Activated CD4-positive, alpha-beta T cell treated with anti-CD3 and anti-CD28 coated beads for 1 hour (primary cell): ENCODE measurements at places on chromosomes 3 and 15.

GRCh38 chr3:157082305-157082982 lies 77.5 kb downstream of the CCNL1 start:
- DNase-seq, result no peak

DNA sequence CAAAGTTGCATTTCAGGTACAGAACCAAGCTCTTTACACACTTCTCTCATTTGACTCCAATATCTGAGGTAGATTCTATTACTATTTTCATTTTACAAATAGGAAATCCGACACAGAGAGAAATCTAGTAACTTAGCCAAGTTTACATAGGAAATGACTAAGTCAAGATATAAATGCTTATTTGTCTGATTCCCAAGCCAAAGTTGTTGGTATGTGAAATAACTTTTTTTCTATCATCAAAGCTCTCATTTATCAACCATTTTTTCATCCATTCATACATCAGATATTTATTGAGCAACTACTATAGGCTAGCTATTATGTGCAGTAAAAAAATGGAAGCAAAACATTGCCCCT lies 89.2 kb upstream of the MITF start:
- no peak for DNase-seq

DNA sequence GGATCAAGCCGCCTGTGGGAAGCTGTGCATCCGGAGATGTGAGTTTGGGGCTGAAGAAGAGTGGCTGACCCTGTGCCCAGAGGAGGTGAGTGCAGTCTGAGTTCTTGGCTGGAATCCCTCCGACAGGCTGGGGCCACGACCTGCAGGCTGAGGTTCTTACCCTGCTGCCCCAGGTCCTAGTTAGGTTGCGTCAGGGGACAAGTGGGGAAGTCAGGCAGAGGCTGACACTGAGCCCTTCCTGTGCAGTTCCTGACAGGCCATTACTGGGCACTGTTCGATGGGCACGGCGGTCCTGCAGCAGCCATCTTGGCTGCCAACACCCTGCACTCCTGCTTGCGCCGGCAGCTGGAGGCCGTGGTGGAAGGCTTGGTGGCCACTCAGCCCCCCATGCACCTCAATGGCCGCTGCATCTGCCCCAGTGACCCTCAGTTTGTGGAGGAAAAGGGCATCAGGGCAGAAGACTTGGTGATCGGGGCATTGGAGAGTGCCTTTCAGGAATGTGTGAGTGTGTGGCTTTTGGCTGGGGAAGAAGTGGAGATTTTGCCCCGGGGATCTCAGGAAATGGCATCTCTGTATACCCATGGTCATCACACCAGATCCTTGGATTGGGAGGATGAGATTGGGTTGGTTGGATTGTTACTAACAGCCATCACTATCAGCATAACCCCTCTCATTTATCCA lies 1.3 kb downstream of the PPM1M start:
- peak; percentile 8 for DNase-seq

- DNase-seq, result no peak
Measured at GRCh38 chr15:48112242-48112641, 8.5 kb upstream of the SLC24A5 start.

DNA sequence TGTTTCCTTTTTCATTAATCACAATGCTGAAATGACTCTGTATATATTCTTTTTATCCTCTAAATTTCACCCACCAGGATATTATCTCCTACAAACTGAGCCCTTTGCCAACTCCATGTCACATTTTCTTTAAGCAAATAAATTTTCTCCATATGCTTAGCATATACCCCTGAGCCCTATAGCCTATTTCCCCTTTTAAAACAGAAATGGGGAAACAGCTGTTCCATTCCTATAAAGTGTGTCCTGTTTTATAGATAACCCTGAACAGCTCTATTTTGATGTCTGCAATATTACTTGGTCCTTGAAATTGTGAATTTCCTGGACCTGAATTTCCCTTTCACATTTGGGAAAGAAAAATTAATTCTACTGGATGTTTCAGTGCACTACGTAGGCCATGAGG lies 15.6 kb upstream of the FILIP1L start:
- DNase-seq, result no peak

DNA sequence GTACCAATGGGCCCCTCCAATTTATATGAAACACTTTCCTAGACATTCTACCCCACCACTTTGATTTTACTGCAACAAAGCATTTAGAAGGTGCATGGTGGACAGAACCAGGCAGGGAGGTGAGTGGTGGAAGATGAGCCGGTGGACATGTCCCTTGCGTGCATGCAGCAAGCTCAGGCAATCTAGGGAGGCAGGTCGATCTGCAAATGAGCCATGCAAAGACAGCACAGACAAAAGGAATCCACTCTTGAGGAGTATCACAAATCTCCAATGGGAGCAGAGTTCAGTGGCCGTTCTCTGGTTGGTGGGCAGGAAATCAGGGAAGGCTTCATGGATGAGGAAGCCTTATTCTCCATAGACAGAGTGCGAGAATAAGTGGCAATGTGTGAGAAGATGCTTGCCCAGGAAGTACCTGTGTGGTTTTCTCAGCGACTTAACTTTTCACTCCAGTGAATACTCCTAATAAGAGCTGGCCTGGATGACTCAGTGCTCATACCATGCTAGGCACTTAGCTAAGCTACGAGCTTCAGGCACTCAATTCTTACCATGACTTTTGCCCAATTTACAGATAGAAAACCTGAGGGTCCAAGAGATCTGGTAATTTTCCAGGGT lies 152.5 kb downstream of the FOXP1 start:
- DNase-seq, result no peak

DNA sequence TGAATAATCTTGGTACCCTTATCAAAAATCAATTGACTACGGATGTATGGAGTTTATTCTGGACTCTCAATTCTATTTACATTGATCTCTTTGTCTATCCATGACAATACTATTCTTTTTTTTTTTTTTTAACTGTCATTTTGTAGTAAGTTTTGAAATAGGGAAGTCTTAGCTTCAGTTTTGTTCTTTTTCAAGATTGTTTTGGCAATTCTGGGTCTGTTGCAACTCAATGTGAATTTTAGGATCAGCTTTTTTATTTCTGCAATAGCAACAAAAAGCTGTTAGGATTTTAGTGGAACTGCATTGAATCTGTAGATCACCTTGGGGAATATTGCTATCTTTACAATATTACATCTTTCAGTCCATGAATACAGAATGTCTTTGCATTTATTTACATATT lies 21.4 kb downstream of the BTLA start:
- DNase-seq, result no peak

GRCh38 chr15:80464951-80465625 lies 60.9 kb downstream of the ARNT2 start:
- DNase-seq, result no peak

DNA sequence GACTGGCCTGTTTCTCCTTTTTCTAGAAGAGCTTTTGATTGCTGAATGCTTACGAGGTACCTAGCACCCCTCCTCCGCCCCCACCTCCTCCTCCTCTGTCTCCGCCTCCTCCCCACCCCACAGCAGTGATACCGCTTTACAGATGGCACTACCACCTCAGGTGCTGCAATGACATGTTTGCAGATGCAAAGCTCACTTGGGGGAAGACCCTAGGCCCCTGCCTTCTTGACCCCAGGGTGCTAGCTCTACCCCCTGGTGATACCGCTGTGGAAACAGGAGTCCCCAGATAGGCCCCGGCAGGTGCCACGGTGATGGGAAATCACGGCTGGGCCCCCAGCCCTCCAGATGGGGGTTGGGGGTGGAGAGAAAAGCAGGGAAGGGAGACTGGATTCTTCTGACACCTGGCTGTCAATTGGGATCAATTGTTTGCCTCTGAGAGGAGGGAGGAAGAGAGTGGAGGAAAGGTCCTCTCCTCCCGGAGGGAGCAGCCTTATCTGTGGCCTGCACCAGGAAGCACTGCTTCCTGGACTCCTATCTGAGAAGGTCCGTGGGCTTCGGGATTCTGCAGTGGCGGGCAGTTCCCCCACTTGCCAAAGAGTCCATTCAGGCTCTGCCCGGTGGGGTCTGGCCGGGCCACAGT lies 37.6 kb downstream of the DNASE1L3 start:
- no peak for DNase-seq

DNA sequence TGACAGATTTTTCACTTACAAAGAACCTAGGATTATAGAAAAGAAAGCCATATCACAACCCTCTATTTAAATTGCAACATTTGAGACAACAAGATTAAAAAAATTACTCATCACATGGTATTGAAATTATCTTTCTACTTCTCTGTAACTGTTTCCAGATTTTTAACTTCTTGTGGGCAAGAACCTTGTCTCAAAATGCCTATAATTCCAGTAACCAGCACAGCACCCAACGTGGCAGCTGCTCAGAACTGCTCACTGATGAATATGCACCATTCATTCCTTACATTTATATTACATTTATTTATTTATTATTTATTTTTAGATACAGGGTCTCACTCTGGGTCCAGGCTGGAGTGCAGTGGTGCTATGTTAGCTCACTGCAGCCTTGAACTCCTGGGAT lies 216.1 kb downstream of the THRB start:
- no peak for DNase-seq

- no peak for DNase-seq
Measured at GRCh38 chr3:180306691-180307090, 270.0 kb upstream of the PEX5L start.

GRCh38 chr3:50068134-50068533 lies 20.6 kb upstream of the RBM5 start:
- DNase-seq, result no peak

DNA sequence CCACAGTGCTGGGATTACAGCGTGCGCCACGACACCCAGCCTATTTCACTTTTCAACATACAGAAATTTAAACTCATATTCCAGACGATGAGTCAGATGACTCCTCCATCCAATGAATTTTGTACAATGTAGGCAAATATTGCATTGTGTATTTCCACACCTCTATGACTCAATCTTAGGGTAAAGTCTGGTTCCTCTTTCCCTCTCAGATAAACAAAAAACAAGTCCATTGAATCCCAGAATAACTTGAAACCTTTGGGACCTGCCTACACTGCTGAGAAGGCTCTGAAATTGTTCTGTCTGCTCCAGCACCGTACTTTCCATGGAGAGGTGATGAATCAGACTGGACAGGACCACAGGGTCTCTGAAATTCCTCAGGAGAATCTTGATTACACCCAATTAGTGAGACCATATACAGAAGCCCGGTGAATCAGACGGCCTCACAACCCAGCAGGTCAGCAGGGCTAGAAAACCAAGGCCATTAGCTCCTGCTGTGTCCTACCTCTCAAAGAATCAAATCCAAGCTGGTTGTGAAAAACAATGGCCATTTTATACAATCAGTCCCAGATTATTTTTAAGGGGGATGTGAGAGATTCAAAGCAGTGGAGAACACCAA lies 112.6 kb downstream of the ERC2 start:
- no peak for DNase-seq

- DNase-seq, result no peak
Measured at GRCh38 chr3:112605285-112605684, 35.7 kb downstream of the CCDC80 start.

- no peak for DNase-seq
Measured at GRCh38 chr3:189630767-189631372, 319 bp upstream of the TP63 start.

GRCh38 chr3:197880491-197881269 lies 69.3 kb upstream of the RPL35A start:
- DNase-seq, result no peak

DNA sequence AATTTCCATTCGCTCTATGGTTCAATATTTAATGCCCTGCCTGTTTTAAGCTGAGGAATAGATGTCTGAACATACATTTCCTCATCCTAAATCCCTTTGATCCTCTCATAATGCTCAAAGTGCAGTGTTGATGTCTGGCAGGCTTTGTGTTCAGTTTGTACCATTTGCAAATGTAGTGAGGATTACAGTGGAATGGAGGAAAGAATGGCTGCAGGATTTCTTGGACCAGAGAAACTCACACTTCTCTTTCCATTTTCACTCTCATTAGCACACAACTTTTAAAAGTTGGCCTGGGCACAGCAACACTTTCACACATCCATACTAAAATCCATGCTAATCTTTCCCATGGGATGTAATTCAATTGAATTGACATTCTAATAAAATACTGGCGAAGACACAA lies 28.6 kb upstream of the THRB start:
- DNase-seq, result no peak

- no peak for DNase-seq
Measured at GRCh38 chr3:190048932-190049441, 71.7 kb downstream of the P3H2 start.

DNA sequence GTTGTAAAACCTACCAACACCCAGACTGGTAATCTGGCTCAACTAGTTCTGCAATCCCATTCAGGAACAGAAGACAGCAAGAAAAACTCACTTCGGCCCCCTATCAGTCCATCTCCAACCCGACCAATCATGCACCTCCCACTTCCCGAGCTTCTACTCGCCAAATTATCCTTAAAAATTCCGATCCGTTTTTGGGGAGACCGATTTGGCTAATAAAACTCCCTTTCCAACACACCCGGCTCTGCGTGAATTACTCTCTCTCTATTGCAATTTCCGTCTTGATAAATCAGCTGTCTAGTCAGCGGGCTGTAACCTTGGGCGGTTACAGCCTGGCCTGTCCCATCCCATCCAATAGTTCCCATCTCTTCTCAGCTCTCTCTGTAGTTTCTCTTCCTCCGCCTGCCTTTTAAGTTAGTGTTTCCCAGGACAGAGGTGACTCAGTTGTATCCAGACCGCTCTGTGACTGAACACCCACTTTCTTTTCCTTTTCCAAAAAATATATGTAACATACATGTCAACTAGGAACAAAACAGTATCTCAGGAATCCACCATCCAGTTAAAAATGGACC lies 780 bp upstream of the ACAD9 start:
- no peak for DNase-seq

GRCh38 chr3:179196700-179197099 lies 48.5 kb downstream of the PIK3CA start:
- no peak for DNase-seq

DNA sequence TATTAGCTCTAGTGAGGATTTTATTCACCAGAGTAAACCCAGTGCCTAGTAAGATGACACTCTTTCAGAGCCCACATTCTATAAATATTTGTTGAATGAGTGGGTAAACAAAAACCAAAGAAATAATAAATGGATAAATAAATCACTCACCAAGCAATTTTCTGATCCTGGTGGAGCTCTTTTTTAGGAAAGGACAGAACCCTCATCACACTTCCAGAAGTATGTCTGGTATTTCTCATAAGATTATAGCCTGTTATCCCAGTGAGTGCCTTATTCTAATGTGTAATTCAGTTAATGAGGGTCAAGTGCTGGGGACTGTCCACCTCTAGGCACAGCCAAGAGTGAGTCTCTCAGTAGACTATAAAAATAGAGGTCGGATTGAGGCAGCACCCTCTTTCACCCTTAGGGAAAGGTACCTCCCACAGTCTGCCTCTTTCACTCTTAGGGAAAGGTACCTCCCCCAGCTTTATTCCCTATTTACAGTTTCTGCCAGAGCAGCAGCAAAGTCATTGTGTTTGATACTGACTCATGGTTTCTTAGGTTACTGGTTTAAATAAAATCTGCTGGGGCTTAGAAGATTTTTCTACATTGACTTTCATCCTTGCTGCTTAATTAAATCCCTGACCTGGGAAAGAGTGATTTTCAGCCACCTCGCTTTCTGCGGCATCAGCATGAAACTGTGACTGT lies 145.0 kb downstream of the STAC start:
- DNase-seq, result no peak

- no peak for DNase-seq
Measured at GRCh38 chr3:128307781-128308469, 154.6 kb downstream of the EEFSEC start.
